AG09309 (cell line): ENCODE measurements at places on chromosomes 1 and 21.

GRCh38 chr1:174724219-174724618 is 275.5 kb upstream of the CACYBP start:
- DNase-seq = no peak

DNA sequence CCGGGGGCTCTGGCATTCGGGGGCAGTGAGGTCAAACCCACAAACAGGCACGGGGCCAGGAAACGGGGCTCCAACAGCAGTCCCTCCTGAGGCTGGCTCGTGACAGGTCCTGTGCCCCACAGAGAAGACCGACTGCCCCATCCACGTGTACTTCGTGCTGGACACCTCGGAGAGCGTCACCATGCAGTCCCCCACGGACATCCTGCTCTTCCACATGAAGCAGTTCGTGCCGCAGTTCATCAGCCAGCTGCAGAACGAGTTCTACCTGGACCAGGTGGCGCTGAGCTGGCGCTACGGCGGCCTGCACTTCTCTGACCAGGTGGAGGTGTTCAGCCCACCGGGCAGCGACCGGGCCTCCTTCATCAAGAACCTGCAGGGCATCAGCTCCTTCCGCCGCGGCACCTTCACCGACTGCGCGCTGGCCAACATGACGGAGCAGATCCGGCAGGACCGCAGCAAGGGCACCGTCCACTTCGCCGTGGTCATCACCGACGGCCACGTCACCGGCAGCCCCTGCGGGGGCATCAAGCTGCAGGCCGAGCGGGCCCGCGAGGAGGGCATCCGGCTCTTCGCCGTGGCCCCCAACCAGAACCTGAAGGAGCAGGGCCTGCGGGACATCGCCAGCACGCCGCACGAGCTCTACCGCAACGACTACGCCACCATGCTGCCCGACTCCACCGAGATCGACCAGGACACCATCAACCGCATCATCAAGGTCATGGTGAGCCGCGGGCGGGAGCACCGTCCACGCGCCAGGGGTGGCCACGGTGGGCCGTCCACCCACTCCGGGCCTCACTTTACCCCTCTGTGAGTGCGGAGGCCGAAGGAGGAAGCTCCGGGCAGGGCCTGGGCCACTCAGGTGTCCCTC is 14.2 kb downstream of the COL6A2 start:
- no peak for DNase-seq

DNA sequence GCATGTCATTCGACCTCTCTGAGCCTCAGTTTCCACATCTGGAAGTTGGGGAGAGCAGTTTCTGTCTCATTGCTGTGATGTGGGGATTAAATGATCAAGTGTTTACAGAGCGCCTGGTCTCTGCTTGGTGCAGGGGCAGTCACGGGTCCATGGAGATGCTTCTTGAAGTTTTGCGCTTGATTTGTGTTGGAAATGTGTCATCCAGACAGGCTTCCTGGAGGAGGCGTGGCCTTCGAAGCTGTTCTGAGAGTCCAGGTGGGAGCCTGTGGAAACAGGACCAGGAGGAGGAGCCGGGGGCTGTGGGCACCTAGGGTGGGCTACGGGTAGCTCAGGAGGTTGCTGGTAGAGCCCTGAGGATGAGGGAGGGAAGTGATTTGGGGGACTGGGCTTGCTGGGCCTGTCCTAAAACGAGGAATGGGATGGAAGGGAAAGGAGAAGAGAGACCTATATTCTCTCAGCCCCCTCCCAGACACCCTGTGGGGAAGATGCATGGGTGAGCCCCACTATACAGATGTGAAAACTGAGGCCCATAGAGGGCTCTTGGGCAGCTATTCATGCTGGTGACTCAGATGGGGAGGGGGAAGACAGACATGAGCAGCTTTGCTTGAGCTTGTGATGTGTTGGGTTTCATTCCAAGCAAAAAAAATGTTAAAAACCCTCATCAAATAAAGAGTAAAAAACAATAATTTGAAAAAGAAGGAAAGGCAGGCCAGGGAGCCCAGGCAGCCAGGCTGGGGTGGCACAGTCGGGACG is 107.2 kb upstream of the WNT4 start:
- DNase-seq = no peak

DNA sequence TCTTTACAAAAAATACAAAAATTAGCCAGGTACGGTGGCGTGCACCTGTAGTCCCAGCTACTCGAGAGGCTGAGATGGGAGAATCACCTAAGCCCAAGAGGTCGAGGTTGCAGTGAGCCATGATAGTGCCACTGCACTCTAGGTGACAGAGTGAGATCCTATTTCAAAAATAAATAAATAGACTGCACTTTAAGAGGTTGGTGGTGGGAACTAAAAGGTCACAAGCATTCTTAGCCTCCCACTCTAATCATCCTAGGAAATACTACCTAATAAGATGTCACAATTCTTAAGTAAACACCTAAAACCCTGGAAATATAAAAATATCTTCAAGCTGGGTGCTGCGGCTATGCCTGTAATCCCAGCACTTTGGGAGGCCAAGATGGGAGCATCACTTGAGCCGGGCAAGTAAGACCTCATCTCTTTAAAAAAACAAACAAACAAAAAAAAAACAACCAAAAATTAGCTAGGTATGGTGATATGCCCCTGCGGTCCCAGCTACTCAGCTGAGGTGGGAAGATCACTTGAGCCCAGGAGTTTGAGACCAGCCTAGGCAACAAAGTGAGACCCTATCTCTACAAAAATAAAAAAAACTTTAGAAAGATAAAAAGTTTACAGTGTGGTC is 4.1 kb downstream of the DCAF8 start:
- no peak for DNase-seq

DNA sequence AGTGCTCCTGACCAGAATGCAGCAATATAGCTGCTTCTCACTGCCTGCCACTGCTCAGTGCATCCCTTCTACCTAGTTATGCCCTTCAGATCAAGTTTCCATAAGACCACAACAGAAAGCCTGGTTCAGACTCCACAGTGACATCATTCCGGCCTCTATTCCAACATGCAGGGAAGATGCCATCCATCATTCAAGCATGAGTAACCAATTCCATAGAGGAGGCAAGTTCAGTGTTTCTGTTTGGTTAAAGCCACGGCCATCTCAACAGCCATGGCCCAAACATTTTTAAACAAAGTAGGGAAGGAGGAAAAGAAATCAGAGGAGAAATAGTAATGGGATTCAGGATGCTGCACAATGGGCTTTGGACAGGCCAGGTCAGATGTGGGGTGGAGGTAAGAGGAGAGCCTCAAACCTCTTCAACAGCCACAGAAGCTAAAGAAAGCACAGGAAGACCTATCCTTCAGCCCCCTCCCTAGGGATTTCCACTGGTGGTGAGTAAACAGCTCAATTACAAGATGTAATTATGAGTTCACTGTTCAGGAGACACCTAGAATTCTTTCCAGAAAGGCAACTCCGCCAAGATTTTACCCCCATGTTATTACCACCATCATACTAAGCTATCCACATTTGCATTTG is 484.9 kb downstream of the SETD4 start:
- peak; percentile 52 for DNase-seq

GRCh38 chr21:38206646-38207045 is 50.1 kb upstream of the KCNJ15 start:
- no peak for DNase-seq

GRCh38 chr1:31376375-31377134 is 3.7 kb upstream of the FABP3 start:
- DNase-seq = peak; percentile 59

DNA sequence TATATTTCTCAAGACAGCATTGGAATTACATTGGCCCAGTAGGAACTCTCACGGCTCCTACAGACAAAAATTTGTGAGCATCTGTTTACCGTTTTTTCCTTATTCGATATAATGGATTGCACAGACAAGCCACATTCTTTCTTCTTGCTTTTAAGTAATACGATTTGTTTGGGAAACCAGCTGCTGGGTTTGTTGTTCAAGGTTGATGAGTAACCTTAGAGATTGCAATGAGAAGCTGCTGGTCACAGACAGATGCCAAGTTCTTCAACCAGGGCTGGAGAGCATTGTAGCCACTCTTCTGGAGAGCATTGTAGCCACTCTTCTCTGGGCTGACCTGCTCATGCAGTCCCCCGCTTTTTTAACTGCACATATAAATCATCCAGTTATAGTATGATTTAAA is 1.4 kb upstream of the MIA3 start:
- DNase-seq = peak; percentile 91

DNA sequence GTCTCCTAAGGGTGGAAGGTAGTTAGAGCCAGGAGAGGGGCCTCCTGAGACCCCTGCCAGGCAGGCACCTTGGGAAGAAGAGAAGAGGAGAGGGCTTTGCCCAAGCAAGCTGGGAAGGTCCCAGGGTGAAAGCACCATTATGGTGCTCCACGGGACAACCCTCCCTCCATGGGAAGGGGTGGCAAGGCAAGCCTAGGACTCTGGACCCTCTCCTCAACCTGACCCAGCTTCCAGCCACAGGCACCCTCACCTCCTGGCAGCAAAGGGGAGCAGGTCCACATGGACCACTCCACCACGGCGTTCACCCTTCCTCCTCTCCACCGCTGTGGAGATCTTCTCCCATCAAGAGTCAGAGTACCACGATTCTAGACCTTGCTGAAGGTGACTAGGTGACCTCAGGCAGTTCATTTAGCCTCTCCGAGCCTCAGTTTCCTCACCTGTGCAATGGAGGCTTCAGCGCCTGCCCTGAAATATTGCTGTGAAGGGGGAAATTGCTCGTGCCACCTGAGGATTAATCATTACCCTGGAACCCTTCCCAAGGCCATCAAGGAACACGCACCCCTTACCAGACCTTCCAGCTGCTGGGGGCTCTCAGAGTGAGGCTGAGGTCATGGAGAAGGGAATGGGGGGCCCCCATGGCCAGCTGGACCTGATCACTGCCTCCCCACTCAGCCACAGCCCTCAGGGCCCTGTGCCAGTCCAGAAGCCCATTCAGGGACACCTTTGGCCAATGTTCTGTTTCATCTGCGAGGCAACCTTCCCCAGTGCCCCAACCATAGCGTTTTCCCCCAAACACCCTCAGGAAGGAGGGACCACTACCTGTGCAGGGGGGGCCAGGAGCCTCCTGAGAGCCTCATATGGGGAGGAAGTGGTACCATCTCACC is 1.6 kb downstream of the RAP1GAP start:
- DNase-seq = no peak

DNA sequence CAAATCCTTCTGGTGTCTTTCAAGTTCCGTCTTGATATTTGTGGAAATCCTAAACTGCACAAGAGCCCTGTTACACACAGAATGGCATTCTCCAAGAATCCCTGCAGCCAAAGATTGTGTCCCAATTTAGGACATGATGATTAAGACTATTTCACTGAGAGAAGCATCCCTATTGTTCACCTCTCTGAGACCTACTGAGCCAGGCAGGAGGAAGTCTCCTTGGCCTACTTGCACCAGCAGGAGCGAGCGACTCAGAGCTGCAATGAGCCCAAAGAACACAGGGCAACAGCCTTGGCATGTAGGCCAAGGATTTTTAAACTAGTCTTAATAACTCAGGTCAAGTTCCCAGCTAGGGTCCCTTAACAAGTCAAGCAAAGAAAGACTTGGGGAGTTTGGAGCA is 79.4 kb upstream of the RUNX1 start:
- DNase-seq = no peak

- DNase-seq = no peak
Measured at GRCh38 chr1:168736520-168736919, 7.5 kb upstream of the DPT start.

- no peak for DNase-seq
Measured at GRCh38 chr1:220691053-220691684, 1.0 kb downstream of the C1orf115 start.

DNA sequence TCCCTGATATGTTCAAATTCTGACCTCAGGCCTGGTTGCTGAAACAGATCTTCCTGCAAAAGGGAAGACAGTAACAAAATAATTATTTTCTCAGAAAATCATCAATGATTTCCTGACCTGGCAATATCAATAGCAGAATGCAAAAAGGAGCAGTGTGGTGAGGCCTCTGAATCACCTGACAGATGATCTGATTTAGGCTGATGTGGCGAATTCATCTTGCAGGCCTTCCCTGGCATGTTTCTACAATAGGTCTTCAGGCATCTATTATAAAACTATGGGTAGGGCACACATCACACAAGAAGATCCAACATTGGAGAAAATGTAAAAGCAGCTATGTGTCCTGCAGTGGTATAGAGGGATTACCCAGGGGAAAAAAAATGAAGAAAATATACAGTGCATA is 7.1 kb upstream of the MTF1 start:
- no peak for DNase-seq

DNA sequence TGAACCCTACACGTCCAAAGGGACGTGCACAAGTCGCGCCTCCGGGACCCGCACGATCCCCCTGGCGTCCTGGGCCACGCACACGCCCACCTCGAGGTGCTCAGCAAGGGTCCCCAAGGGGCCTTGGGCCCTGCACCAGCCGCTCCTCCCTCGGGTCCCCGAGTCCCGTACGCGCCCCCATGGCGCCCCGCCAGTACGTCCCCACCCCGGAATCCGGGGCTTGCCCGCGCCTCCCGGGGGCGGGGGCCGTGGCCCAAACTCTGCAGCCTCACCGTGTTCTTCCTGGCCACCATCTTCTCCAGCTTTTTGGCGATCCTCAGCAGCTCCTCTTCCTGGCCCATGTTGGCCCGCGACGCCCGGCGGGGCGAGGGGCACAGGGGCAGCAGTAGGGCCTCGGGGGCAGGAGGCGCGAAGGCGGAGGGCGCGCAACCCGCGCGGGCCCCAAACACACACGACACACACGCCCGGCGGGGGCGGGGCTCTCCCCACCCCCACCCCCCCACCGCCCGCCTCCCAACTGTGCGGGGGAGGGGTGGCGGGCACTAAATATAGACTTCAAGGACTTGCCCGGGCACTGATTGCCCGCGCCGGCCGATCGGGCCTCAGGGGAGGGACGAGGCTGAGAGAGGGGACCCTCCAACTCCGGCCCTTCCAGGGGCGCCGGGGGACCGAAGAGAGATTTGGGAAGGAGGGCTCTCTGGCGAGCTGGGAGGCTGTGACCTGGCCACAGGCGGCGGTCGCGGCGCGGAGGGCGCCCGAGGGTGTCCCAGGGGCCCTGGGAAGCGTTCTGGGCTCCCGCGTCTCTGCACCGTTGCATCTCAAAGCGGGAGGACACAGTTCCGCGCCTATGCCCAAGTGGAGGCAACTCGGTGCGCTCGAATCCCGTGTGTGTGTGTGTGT is at the start of gene TCEA3:
Gene TCEA3, minus strand, starts transcription at position 456 of the 900 bp plus-strand sequence. Its CDS starts 115 bp downstream, at position 341.
- DNase-seq = no peak

GRCh38 chr1:203186446-203187303 is at the start of gene CHI3L1:
Gene CHI3L1 (minus strand): TSS chr1:203186704. CDS start chr1:203186623, 81 bp downstream.
- DNase-seq = no peak

GRCh38 chr1:199113265-199113869 is 474.5 kb downstream of the PTPRC start:
- DNase-seq = peak; percentile 40

GRCh38 chr1:74545821-74546220 is 33.4 kb upstream of the LRRC53 start:
- DNase-seq = no peak

DNA sequence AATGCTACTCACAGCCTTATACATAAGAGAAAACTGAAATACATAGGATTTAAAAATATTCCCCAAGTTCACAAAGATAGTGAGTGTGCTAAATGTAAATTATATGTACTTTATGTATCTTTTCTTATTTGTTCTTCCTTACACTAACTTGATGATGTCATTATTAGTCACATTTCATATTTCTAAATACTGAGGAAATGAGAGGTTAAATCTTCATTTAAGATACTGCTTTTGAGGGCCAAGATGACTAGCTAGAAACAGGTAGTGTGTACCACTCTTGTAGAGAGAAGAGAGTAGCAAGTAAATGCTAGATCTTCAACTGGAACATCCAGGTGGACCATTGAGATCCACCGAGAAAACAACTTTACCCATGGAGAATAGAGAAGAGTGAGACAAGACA is 29.8 kb downstream of the PYHIN1 start:
- no peak for DNase-seq
